ENCODE measurements at places on chromosomes 2 and 18.

DNA sequence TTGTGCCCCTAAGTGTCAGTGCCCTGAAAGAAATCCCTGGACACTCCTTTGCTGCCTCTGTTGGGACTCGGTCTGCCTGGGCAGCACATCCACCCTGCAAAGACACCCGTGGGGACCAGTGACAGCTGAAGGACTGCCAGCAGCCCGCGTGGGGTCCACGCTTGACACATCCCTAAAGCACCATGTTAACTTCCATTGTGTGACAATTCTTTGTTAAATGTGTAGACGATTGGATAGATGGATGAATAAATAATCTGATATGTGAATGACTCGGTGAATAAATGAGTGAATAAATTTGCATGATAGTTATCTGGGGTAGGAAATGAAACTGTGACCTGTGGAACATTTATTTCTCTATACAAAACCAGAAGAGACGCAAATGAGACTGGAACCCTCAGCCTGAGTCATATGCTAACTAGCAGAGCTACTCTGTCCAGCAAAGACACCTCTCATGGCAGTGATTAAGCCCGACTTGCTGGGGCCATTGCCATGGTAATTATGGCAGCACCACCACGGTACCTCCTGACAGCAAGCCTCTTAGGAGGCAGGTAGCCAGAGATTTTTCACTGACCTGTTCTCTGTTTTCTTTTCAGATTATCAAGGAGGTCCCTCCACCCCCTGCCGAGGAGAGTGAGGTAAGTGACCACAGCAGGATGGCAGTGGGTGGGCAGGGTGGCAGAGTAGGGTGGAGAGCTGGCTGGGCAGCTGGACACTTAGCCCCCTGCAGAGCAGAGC lies 156.8 kb downstream of the ANTXR1 start:
- no peak for DNase-seq

- DNase-seq: no peak
Observed at GRCh38 chr2:101551336-101551888, 76.5 kb upstream of the RFX8 start.

GRCh38 chr2:205390866-205391265 lies 291.4 kb upstream of the NRP2 start:
- no peak for DNase-seq

DNA sequence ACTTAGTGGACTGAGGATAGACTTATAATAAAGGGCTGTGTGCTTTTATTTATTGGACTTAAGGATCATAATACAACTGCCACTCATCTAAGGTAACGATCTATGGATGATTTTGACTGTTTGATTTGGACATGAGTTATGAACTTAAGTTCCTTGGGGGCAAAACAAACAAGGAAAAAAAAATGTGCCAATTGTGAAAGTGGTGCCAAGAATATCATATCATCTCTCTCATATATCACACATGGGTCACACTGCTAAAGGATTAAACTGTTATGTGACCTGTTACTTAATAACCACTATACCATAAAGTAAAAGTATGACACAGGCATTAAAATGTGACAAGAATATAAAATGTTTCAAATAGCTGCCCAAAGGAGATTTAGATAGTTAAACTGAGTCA lies 886.3 kb downstream of the ERBB4 start:
- DNase-seq: no peak

DNA sequence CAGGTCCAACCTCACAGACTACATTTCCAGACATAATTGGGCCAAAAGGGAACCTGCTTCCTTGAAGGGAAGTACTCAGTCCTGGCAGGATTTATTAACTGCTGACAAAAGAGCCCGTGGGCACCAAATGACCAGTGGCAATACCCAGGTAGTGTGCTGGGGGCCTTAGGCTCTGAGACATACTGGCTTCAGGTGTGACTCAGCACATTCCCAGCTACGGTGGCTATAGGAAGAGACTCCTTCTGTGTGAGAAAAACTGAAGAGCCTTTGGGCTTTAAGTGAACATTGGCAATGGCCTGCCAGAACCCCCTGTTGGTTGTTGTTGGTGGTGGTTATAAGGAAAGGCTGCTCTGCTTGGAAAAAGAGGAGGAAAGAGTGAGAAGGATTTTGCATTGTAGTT lies 401.8 kb downstream of the KCNJ3 start:
- no peak for DNase-seq

DNA sequence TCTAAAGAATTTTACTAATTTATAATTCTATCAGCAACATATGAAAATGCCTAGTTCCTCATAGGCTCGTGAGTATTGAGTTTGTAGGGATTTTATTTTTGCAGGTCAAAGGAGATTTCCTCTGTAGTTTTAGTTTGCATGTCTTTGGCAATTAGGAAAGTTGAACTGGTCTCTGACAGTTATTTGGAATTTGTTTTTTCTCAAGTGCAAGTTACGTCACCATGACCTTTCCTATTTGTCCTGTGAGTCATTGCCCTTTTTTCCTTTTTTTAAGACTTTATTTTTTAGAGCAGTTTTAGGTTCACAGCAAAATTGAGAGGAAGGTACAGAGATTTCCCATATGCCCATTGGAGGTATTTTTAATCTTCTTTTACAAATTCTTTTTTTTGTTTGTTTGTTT lies 29.0 kb downstream of the RAMP1 start:
- no peak for DNase-seq

DNA sequence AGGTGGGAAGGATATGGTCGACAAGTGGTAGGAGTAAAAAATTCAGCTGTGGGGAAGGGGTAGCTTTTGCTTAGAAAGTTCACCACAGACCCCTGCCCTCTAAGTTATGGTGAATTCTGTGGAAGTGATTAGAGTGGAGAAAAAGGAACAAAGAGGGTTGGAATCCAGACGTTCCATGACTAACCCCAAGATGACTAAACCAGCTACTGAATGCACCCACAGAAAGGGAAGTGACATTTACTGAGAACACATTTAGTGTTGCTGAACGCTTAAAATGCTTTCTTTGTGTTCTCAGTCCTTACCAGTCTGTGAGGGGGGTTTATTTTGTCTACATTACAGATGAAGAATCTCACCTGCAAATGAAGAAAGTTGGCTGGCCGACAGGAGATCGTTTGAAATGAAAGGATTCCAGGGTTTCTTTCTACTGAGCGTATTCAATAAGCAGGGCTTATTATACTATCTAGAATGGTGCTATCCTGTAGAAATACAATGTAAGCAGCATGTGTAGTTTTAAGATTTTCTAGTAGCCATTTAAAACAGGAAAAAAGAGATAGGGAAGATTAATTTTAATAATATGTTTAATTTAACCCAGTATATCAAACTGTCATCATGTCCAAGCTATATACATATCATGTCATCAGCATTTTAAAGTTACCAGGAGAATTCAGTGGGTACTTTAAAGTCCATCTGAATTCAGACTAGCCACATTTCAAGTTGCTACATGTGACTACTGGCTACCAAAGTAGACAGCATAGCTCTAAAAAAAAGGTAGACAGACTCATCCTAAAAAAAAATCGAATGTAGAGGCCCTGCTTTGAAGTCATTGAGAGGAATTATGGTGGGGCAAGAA lies 60.1 kb downstream of the LIMS1 start:
- no peak for DNase-seq

- DNase-seq: no peak
Observed at GRCh38 chr2:37189452-37190153, 1.1 kb upstream of the SULT6B1 start.

GRCh38 chr2:233799716-233800115 lies 21.6 kb downstream of the MROH2A start:
- DNase-seq: no peak

DNA sequence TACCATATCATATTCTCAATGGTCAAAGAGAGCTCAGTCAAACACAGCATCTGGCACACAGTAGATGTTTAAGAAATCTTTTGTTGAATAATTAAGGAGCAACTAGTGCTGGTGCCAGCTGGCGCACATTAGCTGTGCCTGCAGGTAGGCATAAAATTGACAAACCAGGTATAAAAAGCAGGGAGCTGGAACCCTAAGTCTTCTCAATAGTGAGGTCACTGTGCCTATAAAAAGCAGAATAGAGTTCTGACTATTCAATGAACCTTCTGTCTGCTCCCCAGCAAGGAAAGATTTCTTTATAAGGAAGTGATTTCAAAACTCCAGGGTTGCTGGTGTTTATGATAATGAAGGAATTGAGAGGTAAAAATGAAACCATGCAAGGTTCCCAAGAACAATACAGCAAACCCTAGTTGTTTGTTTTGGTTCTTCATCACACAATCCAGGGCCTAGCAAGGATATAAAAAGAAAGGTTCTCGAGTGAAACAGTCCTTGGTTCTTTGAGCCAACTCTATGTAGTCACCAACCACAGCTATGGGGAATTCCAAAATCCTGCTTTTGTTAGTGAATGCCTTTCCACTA lies 76.1 kb downstream of the THADA start:
- DNase-seq: no peak

GRCh38 chr18:75047240-75047961 lies 161.5 kb downstream of the PTGR3 start:
- DNase-seq: no peak

DNA sequence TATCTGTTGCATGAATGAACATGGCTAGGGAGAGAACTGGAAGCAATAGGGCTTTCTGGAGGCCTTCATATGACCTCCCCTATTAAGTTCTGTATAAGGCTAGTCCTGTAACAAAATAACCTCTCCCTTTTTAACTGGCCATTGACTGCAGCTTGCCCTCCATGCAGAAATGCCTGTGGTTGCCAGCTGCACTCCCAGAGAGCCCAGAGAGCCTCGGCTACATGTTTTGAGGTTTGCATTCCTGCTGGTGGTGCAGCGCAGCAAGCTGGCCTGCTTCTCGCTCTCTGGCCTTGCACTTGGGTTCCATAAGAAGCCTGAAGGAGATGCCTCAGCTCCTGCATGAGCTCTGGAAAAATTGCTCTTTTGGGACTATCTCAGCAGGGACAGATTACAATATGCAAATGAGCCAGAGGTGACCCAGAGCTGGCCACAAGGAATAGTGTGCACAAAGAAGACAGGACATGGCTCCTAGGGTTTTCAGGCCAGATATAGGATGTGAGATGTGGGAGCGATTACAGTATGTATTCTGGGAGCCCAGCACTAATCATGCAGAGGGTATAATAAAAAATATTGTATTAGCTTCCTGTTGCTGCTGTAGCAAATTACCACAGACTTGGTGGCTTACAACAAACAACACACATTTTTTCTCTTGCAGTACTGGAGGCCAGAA lies 186.7 kb downstream of the INSIG2 start:
- DNase-seq: no peak

GRCh38 chr2:9668687-9669345 lies 38.0 kb upstream of the YWHAQ start:
- no peak for DNase-seq

GRCh38 chr2:70647873-70648481 lies 94.4 kb upstream of the TGFA start:
- peak; percentile 38 for DNase-seq

GRCh38 chr2:203989521-203989920 lies 53.0 kb downstream of the ICOS start:
- DNase-seq: no peak

DNA sequence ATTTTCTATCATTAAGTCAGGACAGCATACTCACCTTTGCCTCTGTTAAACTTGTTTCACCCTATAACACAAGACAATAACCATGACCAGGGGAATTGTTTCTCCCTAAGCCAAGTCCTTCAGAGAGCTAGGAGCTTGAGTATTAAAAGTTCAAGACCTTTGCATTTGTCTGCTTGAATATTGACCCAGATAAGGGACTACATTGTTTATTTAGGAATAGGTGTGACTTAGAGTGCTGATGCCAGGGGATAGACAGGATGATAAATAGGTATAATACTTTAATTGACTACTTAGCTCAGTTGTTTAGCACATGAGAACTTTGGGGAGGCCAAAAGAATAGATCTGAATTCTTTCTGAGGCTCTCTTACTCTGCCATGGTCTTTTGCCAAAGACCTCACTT lies 185.8 kb downstream of the FMNL2 start:
- DNase-seq: no peak

- DNase-seq: no peak
Observed at GRCh38 chr18:53193870-53194269, 853.9 kb downstream of the DCC start.

DNA sequence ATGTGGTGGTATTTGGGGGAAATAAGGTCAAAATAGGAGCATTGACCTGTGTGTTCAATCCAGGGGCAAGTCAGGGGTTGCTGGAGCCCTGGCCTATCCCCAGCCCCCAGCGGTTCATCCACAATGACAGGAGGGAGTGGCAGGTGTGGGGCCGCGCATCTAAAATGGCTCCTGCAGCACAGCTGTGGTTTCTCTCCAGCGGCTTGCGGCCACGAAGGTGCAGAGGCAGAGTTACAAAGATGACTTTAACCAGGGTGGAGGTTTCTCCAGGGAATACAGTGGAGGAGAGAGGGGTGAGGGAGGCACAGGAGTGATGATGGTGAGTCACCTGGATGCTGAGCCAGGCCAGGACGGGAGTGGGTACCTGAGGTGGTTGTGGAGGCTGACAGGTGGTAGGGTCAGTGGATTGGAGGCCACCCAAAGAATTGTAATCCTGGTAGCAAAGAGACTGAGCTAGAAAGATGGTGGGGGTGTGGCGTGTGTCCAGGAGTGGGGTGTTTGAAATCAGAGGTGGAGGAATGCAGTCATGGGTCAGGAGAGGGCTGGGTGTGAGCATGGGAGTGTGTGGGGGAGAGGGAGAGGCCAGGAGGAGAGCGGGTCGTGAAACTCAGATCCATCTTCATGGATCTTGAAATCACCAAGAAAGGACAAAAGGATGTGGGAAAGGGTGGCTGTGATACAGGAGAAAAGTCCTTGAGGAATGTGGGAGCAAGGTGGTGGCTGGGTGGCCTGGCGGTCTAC lies 83.2 kb downstream of the CTIF start:
- DNase-seq: no peak

DNA sequence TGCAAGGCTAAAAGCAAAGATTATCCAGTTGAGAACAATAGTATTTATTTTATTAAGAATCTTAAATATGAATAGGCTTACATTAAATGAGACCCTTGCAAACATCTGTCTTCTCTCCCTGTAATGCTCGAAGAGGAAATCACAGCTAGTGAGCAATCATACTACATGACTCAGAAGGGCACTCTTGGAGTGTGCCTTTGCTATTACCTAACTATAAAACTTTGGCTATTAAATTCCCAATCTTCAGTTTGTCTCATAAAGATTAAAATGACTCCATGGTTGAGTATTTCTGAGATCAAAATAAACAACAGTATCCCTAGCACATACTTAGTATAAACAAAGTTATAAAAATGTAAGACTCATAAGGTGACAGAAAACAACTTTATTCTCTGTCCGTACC lies 296.9 kb downstream of the KCNJ3 start:
- no peak for DNase-seq

- no peak for DNase-seq
Observed at GRCh38 chr2:196925051-196925767, 1.3 kb downstream of the PGAP1 start.

DNA sequence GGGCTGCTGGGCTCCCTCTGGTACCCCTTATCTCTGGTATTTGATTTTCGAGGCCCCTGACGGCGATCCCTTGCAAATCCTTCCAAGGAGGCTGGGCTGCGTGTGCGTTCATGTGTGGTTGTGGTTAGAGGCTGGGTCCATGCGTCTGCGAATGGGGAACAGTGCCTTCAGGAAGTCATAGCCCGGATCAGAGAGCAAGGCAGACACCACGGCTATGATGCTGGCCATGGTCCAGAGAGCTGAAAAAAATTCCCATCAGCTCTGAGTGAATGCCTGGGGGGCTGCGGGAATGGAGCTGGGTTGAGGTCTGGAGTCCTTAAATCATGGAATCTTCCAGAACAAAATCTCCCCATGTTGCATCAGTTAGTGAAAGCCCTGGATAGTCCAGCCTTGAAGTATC lies 145.5 kb downstream of the ACKR3 start:
- DNase-seq: no peak
